Activated CD4-positive, alpha-beta T cell treated with anti-CD3 and anti-CD28 coated beads, Interleukin-2, amount 50 U/mL, for 1 hour (primary cell): ENCODE measurements at places on chromosomes 12 and 14.

DNA sequence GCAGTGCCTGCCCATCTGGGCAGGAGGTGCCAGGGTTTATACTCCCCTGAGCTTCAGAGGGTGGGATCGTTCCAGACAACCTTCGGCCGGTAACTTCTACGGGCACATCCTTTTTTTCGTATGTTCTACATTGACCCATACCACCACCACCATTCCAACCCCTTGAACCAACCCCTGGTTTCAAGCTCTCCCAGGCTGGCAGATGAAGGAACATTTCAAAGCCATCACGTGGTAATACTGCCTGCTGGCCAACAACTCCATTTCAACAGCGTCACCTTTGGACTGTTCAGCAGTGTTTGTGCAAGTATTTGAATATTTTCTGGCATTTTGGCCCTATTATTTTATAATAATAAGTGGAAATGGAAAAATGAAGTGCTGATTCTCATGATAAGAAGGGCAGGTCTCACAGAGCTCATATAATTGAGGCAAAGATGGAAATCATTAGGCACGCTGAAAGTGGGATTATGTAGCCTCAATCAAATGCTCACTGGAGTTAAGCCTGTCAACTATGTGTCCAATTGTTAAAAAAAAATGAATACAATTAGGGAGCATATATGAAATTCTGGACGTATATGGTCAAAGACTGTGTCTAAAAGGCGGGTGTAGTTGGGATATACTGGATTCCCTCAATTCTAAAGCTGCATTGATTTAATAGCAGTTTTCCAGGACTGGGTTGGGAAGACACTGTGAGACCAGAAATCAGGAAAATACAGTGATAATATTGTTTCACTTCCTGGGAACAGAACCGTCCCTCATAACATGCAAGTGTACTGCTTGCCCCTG, 162.1 kb downstream of the ZFP36L1 start:
- no peak for DNase-seq

DNA sequence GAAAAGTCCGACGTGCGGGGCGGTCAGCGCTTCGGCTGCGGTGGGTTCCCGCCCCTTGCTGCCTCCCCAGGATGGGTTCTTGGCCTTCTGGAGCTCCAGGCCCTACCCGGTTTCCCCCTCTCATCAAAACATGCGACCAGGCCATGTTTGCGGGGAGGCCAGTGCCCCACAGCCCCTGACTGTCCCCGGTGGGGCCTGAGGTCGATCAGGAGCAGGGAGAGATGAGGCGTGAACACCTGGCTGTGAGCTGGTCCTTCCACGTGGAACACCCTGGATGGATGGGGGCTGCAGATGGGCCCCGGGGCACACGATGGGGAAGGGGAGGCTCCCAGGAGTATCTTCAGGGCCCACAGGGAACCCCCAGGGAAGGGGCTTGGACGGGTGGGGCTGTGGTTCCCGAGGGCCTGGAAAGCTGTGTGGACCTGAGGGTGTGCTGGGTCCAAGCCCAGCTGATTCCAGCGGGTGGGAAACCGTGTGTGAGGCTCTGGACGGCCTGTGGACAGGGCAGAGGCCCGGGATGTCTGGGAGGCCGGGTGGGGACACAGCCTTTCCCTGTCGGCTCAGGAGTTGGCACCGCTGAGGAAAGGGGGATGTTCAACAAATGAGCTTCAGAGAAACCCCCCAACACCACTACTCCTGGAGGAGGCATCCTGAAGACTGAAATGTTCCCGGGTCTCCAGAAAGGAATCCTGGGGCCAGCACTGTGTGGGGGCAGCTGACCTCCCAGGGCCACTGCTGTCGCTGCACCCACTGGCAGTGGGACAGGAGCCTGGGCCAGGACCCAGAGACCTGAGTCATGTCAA, 187.0 kb upstream of the C14orf180 start:
- no peak for DNase-seq

GRCh38 chr12:92629349-92630065, 73.3 kb upstream of the PLEKHG7 start:
- DNase-seq = no peak

- DNase-seq = no peak
Observed at GRCh38 chr12:64147875-64148274, 74.2 kb downstream of the KICS2 start.

- DNase-seq = no peak
Observed at GRCh38 chr14:20356422-20356821, 13.0 kb downstream of the PARP2 start.
